HCT116 (cell line): ENCODE measurements at places on chromosomes 2 and 18.

GRCh38 chr2:133045787-133046186 is 375.8 kb upstream of the LYPD1 start:
- no peak for DNase-seq

DNA sequence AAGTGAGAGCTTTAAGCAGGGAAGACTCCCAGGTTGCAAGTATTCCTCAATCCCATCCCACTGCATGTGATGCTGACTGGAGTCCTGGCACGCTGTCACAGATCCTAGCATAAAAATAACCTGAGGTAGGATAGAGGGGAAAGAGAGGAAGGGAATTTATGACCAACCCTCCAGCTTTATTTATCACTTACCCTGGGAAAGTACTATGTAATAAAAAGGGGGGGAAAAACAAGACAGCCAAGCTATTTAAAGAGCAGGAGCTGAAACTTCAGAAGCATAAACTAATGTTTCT is 122.2 kb downstream of the SLC8A1 start:
- DNase-seq: no peak

DNA sequence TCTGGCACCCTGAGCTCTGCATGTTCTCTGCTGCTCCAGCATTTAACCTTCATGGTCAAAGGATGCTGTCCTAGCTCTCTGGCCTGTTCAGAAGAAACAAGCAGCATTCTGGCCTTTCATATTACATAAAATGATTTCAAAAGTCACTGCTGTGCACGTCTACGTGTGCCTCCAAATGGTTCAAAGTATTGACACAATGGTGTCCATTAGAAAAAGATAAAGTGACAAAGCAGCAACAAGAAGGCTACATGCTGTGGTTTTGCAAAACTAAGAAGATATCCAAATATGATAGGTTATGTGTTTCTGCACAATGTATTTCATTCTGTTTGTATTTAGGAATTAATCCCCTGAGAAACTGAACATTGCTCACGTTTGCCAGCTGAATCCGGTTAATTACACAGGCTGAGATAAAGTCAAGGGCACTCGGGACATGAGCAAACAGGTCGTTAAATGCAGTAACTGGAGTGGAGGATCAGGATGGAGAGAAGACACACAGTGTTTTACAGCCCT is 258.5 kb downstream of the DOK6 start:
- DNase-seq: no peak

GRCh38 chr2:157806426-157807077 is 69.6 kb downstream of the ACVR1 start:
- DNase-seq: no peak

DNA sequence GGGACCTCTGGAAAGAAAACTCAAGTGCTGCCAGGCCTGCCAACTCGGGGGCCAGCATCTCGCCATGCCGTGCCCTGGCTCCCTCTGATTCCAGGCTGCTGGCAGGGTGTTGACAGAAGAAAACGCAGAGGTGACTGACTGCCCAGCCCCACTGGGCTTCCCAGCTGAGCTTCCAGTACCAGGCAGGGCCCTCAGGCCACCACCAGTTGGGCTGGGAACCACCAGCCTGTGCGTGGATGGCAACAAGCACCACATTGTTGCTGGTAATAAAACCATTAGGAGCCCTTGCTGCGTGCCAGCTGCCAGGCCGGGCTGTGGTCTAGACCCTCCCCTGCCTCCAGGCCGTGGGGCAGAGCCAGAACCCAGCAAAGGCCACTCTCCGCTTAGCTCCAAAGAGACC is 9.2 kb downstream of the DNMT3A start:
- no peak for DNase-seq

- no peak for DNase-seq
Measured at GRCh38 chr2:39121523-39122063, 742 bp upstream of the SOS1 start.

- no peak for DNase-seq
Measured at GRCh38 chr2:160916300-160916699, 243.9 kb upstream of the TANK start.
